ENCODE measurements at places on chromosomes 11 and 22.

- no peak for DNase-seq
Observed at GRCh38 chr11:103167166-103167565, 57.9 kb downstream of the DYNC2H1 start.

GRCh38 chr22:28812516-28812915 is 12.1 kb upstream of the XBP1 start:
- DNase-seq: no peak

DNA sequence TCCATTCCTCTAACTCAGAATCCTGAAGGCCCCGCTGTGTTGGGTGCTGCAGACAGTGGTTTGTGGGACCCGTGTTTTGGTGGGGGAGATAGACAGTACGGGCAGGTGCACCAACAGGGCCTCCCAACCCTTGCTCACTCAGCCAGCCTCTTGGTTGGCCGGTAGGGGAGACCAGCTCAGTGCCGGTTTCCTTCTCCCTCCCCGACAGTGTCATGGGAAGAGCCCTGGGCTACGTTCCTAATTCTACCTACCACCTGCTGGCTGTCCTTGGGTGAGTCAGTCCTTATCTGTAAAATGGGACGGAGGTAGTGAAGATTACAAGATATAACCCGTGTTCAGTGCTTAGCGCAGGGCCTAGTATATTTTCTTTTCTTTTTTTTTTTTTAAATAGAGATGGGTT is 5.9 kb downstream of the TMEM134 start:
- no peak for DNase-seq

DNA sequence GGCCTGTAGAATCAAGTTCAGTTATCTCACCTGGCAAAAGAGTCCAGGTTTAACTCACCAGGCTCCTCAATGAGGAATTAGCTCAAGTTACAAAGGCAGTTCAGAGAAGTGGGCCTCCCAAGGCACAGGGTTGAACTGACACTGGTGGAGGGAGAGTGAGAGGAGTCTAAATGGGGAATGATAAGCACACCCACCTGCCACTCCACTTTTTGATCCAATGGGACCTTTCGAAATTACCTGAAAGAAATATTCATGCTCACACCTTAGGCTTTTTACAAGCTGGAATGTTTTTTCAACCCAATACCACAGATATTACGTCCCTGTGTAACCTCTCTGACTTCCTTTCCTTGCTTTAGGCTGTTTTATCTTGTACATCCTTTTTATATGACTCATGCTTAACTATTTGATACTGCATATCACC is 642.7 kb upstream of the TENM4 start:
- no peak for DNase-seq

GRCh38 chr11:95793116-95793515 is 2.8 kb downstream of the CEP57 start:
- no peak for DNase-seq

- peak; percentile 29 for DNase-seq
Observed at GRCh38 chr11:81869351-81870065, 864.2 kb downstream of the FAM181B start.

- DNase-seq: no peak
Observed at GRCh38 chr11:47201015-47201414, 13.8 kb upstream of the DDB2 start.

- DNase-seq: no peak
Observed at GRCh38 chr11:57269571-57270021, 32.5 kb upstream of the APLNR start.

GRCh38 chr11:133147625-133148024 is 384.7 kb downstream of the OPCML start:
- no peak for DNase-seq

GRCh38 chr11:92397221-92397755 is 172.7 kb downstream of the FAT3 start:
- DNase-seq: no peak

DNA sequence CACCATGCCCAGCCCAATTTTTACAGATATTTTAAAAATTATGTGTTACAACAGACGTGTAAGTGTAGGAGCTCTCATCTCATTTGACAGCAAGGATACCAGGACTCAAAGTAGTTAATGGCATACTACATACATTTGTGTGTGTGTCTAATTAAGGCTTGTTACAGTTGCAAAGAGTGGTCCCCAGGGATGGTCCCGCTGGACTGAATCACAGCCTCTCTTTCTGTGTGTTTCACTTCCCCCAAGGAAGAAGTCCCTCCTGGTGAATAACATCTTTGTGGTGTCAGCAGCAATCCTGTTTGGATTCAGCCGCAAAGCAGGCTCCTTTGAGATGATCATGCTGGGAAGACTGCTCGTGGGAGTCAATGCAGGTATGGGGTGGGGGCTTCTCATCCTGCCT is 17.2 kb downstream of the SLC2A11 start:
- no peak for DNase-seq

DNA sequence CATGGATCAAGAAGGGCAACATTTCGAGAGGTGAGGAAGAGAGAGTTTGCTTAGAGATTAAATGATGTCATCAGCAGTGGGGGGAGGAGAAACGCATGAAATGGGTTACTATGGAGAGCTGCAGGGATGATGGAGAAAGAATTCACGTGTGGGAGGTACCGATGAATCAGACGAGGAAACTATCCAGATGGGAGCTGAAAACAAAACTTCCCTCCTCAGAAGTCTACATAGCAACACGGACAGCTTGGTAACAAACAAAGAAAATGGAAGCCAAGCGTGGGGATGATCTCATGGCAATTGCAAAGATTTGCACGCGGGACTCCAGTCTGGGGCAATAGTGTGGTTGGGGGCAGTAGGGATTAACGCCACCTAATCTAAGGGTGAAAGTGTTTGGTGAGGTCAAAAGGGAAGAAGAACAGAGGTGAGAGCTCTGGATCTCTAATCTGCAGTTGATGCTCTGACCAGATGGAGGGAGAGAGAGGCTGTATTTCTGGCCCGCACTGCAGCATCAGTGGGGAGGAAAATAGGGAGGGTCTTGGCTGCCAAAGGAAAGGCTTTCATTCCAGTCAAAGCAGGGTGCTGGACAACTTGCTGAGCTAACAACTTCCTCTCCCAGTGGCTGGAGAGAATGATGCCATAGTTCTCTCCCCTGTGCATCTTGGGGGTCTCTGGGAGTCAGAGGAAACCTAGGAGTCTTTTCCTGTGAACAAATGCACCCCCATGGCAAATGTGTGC is 43.4 kb upstream of the CSNK2A3 start:
- DNase-seq: no peak

DNA sequence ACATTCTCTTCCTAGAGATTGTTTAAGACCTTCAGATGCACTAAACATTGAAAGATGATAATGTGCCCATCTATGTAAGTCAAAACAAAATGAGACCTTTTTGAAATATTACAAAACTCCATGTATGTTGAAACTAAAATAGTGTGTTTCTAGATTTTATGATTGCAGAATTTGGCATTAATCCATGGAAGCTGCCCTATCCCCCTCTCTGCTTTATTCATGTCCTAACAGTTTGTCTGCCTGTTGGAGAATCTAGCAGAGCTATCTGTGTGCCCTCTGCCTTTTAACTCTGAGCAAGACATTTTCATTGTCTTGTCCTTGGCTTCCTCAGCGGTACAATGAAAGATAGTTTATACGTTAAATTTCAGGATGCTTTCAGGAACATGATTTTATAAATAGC is 105.5 kb downstream of the FAT3 start:
- no peak for DNase-seq

- no peak for DNase-seq
Observed at GRCh38 chr22:19666673-19667593, 47.4 kb upstream of the SEPTIN5 start.

GRCh38 chr22:47512617-47513016 is 750.2 kb downstream of the TBC1D22A start:
- DNase-seq: no peak

Measured in stimulated activated CD4-positive, alpha-beta T cell treated with anti-CD3 and anti-CD28 coated beads, Interleukin-1b, Interleukin-23, amount 100 ng/mL, for 1 hour (primary cell).